ENCODE measurements at places on chromosomes 6 and 20.

DNA sequence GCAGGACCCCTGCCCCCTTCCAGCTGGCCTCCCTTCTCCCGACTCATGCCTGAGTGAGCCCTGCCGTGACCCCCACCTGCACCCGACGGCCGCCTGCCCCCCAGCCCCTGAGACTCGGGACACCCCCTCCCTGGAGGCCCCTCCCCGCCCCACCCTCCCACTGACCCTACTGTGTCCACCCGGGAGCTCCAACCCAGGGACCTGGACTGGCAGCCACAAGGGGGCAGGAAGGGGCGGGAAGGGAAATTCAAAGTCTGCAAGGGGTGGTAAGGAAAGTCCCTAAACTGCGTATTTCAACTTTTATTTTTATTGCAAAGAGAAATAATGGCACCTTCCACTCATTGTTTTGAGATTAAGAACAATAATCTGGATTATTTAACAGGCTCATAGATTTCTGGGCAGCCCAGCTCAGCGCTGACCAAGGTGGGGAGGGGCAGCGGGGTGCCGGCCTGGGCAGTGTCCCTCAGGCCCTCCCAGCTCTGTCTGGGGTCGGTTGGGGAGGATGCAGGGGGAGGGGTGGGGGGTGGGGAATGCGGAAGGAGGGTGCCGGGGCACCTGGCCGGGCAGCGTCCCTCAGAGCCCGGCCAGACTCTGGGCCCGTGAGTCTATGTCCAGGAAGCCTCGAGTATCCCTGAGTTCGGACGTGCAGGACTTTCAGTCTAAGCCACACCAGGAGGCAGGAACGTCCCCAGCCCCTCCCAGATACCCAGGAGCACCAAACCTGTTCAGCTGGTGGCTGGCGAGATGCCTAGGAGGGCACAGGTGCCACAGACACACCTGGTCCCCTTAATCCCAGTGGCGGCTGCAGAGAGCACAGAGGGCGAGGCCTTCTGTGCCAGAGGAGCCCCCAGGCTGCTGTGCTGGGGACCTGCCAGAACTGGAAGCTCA lies 1.3 kb upstream of the PTK6 start:
- peak; percentile 22 for DNase-seq

- no peak for DNase-seq
Observed at GRCh38 chr20:62030834-62031434, 34.7 kb downstream of the TAF4 start.

DNA sequence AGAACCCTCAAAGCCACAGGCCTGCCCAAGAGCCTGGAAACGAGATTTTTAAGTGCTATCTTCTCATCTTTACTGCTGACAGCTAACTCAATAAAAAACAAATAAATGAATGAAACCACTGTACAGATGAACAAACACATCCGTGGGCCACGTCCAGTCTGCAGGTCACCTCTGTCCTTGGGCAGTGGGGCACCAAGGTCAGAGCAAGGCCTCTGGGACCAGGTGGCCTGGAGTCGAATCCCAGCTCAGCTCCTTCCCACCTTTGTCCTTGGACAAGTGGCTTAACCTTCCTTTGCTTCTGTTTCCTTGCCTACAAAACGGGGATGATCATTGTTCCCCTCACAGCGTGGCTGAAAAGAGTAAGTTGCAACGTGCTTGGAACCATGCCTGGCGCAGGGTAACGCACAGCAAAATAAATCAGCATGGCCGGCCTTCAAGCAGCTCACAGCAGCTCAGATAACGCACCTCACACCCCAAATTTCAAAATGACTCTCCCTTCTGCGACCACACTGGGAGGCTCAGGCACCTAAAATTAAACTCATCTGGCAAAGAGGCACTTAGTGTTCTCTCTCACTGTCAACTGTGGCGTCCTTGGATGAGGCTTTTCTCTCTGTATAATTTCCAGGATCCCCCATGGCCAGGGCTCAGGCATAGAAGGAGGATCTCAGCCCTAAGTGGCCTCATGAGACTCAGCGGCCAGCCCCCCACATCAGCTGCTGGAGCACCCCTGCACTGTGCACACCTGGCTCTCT lies 35.7 kb downstream of the RRBP1 start:
- no peak for DNase-seq

GRCh38 chr6:137291441-137291840 lies 72.3 kb upstream of the IFNGR1 start:
- DNase-seq, result no peak

GRCh38 chr6:152723398-152723797 lies 25.7 kb downstream of the MYCT1 start:
- no peak for DNase-seq

Data from NCI-H2081 treated with DMSO at 0.1 percent for 48 hours (cell line).